Left renal cortex interstitium (tissue), 4 donors: ENCODE measurements at places on chromosomes 5 and 9. TPM values are rescaled to one million over a fixed set of nuclear protein-coding genes. Genes with fewer than 3 reads are reported as not detected.

Gene IFNB1
- not detected for polyA plus RNA-seq

Gene PTGES
- 4.0 TPM for polyA plus RNA-seq

Gene BTNL8
- polyA plus RNA-seq = 0.51 TPM

Gene PLPPR1
- polyA plus RNA-seq = 20.0 TPM

Gene TTC16
- polyA plus RNA-seq = 0.20 TPM

Gene SDHA
- polyA plus RNA-seq = 150 TPM

Gene OR1J2
- polyA plus RNA-seq = not detected

Gene PCDHGA7
- polyA plus RNA-seq = 2.0 TPM

Gene MCIDAS
- polyA plus RNA-seq = 0.77 TPM

Gene NME5
- 25.0 TPM for polyA plus RNA-seq

Gene TOR2A
- polyA plus RNA-seq = 21.6 TPM

Gene RBM18
- 40.3 TPM for polyA plus RNA-seq

DNA sequence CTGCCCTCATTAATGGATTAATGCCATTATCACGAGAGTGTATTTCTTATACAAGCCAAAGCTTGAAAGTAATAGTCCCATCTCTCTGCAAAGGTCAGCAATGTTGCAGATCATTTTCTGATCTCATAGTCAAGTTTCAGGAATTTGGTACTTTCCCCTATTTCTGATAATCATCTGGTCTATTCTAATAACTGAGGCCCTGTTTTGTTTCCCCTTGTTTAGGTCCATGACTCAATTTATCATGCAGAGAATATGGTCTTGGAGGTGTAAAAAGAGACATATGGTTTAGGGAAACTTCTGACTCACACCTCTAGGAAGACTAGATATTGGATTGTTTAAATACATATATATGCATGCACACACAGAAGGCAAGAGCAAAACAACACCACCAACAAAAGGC, 339.3 kb upstream of the NUDT12 start:
- DNase-seq = no peak

- DNase-seq = no peak
These were observed 30.0 kb downstream of the PLPP7 start for GRCh38 chr9:131319486-131319885.

DNA sequence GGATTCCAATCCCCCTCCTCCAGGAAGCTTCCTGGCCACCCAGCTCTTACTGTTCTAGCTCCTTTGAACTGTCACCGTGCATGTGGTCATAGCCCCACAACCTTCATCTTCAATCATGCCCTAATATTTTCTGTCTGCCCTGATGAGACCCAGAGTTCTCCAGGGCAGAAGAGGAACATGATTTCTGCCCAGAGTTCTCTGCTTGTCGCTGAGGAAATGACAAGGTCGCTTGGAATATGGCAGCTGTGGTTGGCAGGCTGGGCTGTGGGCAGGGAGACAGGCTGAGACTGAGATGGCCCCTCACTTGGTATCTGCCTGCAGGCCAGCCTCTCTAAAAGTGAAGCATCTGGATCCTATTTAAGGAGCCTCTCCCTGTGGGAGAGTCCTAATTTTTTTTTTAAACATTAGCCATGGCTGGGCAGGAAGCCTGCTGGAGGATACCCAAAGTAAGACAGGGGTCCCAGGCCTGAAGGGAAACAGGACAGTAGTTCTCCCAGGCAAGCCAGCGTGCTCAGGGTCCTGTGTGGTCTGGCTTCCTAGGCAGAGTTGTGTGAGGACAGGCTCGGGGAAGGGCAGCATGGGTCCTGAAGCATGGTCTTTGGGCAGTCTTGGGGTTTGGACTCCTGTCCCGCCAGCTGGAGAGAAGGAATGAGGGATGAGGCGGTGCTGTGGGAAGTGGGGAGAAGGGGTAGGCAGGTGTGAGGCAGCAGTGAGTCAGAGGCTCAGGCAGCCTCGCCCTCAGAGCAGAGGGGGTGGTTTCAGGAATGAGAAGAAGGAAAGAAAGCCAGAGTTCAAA, 242.1 kb downstream of the FSTL4 start:
- DNase-seq = no peak

GRCh38 chr9:86022687-86023266, 76.6 kb downstream of the GOLM1 start:
- no peak for DNase-seq

GRCh38 chr5:64827703-64828102, 59.0 kb downstream of the CWC27 start:
- no peak for DNase-seq

DNA sequence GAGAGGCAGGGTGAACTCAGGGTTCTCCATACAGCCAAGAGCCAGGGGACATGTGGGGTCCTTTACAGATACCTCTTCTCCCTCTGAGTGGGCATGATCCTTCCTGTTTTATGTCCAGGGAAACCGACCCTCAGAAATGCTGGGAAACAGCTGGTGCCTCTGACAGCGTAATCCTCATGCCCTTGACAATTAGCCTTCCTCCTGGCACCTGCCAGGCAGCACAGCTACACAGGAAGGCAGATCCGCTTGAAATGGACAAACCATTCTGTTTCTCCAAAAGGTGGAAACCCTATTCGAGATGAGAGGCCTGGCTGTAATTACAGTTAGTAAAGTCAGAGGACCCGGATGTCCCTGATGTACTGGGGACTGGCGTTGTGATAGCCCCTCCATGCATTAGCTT, 7.2 kb downstream of the ERGIC1 start:
- DNase-seq = no peak

GRCh38 chr5:72015103-72015548, 92.1 kb upstream of the MAP1B start:
- no peak for DNase-seq

DNA sequence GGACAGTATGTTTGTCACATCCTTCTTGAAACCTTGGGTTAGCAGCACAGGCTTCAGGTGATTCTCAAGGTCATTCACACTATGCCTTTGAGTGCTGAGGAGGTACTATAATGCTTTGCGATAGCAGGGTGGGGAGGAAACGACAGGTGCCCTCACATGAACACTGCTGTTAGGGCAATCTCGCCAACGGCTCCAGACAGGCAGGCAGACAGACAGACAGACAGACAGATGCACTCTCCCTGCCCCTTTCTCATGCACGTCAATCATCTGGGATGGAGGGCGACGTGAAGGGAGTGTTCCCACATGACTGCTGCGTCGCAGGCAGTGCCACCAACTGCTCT, 82.9 kb downstream of the RAPGEF1 start:
- no peak for DNase-seq

- no peak for DNase-seq
These were observed 324.8 kb downstream of the BNC2 start for GRCh38 chr9:16545639-16546038.

DNA sequence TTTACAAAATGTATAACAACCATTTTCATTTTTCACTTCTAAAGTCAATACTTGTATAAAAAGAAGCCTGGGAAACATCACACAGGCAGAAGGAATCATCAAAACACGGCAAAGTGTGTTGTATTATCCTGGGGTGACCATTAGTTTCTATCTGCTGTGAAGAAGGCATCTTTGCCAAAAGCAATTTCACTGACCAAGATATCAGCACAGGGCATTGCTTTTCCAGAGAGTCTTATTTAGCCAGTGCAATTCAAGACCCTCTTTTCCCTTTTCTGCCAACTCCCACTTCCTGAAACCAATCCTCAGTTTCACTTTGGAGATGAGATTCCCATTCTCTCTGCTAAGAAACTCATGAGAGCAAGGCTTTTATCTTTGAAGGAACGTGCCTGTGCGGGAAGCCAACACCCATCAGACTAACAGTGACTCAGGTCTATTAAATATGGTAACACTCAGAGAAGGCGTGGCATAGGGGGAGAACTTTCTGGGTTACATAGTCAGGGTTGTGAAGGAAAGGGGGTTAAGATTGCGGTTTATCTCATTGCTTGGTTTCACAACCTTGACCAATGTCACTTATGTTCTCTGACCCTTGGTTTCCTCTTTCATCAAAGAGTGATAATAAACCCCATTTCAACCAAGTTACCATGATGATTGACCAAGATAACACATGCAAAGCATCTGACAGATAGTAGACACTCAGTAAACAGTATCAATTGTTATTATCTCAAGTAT, 666.9 kb upstream of the KLF4 start:
- no peak for DNase-seq

- no peak for DNase-seq
These were observed 273.4 kb downstream of the CSNK1G3 start for GRCh38 chr5:123785162-123786071.
